ENCODE measurements at places on chromosomes 6 and 20.

DNA sequence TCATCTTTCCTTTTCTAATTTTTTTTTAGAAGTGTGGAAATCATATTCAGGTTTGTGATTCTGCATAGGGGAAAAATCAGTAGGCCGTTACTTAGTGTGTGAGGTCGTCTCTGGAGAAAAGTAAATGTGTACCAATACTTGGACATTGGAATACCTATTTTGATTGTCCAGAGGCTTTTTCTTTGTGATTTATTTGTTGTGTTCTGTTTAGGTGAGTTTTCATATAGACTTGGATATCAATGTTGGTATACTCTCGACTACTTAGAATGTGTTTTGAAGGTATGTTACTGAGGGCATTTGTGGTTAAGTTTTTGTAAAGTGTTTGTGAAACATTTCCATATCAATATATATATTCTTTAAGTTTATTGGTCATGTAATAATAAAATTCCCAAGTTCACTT is 2.3 kb downstream of the CD2AP start:
- DNase-seq, result no peak

GRCh38 chr20:20793591-20793990 is 81.1 kb upstream of the RALGAPA2 start:
- no peak for DNase-seq

DNA sequence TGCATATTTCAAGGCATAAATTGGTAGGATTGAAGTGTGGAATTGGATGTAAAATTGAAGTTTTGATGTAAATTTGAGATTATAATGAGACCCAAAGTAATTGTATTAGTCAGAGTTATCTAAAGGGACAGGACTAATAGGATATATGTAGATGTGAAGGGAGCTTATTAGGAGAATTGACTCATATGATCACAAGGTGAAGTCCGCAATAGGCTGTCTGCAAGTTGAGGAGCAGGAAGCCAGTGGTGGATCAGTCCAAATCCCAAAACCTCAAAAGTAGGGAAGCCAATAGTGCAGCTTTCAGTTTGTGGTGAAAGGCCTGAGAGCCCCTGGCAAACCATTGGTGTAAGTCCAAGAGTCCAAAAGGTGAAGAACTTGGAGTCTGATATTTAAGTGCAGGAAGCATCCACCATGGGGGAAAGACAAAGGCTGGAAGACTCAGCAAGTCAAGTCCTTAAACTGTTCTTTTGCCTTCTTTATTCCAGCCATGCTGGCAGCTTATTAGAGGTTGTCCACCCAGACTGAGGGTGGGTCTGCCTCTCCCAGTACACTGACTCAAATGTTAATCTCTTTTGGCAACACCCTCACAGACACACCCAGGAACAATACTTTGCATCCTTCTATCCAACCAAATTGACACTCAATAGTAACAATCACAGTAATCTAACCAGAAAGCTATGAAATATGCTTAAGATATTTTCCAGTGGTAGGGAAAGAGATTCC is 442.6 kb upstream of the PTCHD4 start:
- DNase-seq, result no peak

- DNase-seq, result no peak
These were observed 164.9 kb upstream of the HEY2 start for GRCh38 chr6:125584468-125584939.

- no peak for DNase-seq
These were observed 315.4 kb downstream of the ALDH8A1 start for GRCh38 chr6:134634466-134634865.

DNA sequence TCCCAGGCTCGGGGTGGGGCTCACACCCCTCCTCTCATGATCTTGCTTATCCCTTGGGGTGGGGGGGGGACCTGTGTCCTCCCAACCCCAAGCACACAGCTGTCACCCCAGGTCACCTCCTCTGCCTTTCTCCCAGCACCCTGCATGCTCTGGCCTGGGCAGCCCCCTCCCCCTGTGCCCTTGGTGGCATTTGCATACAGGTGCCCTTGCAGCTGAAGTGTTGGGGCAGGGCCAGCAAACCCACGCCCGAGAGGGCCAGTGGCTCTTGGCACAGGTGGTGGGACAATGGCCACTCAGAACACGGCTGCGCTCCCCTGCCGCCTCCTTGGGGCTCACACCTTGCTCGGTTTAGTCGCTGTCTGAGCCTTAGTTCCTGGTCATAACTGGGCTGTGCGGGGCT is 11.3 kb upstream of the MYT1 start:
- no peak for DNase-seq

- no peak for DNase-seq
These were observed 727.6 kb downstream of the PTPRT start for GRCh38 chr20:42461965-42462593.

- no peak for DNase-seq
These were observed 59.2 kb upstream of the SLC32A1 start for GRCh38 chr20:38665094-38665493.

DNA sequence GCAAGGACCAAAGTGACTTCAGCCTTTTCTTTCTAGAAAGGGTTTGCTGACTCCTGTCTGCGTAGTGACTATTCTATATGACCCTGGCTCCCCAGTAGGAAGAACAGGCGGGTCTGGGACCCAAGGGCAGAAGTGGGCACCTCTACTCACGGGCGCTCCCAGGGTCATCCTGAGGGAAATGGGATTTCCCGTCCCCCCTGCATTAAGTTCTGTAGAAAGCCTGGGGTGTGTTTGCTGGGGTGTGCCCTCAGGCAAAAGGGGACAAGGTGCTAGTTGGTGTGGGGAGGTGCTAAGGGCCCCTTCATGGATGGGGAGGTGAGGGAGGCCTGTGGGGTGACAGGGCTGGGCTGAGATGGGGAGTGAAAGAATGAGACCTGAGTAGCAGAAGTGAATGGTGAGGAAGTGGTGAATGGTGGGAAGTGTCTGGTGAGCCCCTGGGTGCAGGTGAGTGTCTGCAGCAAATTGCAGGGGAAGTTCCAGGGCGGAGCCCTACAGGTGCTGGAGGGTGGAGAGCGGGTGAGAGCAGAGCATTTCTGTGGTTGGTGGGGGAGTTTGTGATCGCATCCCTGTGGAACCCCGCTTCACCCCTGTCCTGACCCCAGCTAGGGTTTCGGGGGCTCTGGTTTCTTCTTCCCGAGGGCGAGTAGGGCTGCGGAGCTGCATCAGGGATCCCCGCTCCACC is 21.1 kb downstream of the RAET1L start:
- DNase-seq, result no peak

GRCh38 chr6:28401172-28401571 is 1.6 kb upstream of the ZSCAN12 start:
- DNase-seq, result no peak

- DNase-seq, result no peak
These were observed 1085.8 kb upstream of the CITED2 start for GRCh38 chr6:140460267-140460666.
